ENCODE measurements at places on chromosomes 1 and 21.

- no peak for DNase-seq
Measured at GRCh38 chr1:93820554-93821422, 58.2 kb downstream of the DNTTIP2 start.

GRCh38 chr1:34324879-34325440 is 148.3 kb downstream of the C1orf94 start:
- no peak for DNase-seq

DNA sequence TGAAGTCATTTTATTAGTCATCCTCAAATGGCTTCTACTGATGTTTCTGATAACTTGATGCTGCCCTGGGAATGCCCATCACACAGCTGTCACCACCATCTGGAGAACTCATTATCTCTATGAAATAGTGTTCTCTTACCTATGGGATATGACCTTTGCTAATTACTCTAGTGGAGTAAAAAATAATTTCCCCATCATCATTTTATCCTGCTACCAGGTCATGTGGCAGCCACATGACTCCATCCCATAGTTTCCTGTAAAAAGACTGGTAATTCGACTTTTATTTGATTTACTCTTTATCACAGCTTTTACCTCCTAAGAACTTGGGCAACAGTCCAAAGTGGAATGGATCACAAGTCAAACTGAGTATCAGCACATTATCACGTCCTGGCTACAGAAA is 76.1 kb upstream of the USP25 start:
- DNase-seq: no peak

DNA sequence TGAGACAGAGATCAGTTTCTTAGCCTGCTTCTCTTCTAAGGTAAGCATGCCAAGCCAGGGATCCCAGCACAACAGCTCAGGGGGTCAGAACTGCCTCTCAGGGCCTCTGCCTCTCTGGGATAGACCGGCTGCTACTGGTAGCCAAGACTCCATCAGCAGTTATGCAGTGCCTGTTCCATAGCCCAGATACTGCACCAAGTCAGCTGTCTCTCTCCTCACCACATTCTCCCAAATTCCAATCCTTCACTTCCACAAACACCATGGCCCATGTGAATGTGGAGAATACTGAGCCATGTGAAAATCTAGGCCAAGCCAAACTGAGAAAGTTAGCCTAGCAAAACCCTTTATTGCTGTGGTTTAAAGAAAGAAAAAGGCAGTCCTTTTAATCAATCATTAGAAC is 37.5 kb downstream of the CDC42BPA start:
- no peak for DNase-seq

DNA sequence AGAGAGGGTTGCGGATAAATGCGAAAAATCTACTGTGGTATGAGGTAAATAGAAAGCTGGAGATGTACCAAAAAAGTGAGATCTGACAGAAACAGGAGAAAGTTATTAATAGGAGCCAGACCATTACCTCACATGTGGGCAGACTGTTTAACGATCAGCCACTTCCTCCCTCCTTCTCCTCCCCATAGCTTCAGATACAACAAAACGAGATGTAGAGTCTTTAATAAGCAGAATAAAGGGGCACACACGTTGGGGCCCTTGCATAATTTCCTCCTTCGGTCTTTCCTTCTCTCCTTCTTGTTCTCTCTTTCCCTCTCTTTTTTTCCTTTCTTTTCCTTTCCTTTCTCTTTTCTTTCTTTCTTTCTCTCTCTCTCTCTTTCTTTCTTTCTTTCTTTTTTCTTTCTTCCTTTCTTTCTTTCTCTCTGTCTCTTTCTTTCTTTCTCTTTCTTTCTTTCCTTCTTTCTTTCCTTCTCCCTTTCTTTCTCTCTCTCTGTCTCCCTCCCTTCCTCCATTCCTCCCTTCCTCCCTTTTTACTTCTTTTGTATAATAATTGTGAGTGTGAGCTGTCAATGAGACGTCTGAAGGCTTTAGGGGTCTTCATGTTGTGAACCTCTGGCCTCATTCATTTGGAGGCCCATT is 242.1 kb downstream of the GRIK1 start:
- DNase-seq: no peak

GRCh38 chr1:192903142-192903541 is 94.3 kb downstream of the RGS2 start:
- no peak for DNase-seq

- DNase-seq: no peak
Measured at GRCh38 chr1:31855038-31855845, 39.4 kb upstream of the SPOCD1 start.

- DNase-seq: peak; percentile 31
Measured at GRCh38 chr1:152141971-152142584, 16.9 kb downstream of the RPTN start.

DNA sequence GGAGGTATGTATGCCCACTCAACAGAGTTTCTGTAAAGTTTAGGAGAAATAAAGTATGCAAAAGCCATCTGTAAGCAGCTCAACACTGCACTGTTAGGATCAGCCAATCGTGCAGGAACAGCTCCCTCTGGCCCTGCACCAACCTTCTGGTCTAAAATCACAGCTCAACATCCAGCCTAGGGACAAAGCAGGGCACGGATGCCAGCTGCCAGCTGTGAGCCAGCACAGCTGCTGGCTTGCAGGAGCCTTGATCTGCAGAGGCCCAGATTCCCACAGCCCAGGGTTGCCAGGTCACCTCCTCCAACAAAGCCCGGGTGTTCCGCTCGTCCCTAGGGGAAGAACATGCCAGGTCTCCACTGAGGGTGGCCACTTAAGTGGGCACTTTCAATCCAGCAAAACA is 8.6 kb downstream of the ACOT7 start:
- no peak for DNase-seq

DNA sequence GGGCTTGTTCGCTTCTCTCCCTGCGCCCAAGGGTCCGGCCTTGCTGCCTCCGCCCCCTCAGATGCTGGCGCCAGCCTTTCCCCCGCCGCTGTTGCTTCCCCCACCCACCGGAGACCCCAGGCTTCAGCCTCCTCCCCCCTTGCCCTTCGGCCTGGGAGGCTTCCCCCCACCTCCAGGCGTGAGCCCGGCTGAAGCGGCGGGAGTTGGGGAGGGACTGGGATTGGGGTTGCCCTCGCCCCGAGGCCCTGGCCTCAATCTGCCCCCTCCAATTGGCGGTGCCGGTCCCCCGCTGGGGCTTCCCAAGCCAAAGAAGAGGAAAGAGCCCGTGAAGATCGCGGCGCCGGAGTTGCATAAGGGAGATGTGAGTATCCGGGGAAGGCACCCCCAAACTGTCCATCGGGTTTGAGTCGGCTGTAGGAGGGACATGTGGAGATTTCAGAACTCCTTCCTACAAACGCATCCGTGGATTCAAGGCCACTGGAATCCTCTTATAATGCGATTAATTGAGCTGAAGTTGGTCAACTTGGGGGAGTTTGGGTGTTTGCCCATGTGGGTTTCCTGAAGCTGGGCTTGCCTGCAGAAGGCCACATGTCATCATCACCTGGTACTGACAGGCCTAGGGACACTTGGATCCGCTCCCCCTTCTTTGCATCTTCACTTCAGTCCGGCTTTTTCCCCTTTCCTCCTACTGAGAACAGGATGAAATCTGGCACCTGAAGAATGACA is 707 bp downstream of the PRCC start:
- no peak for DNase-seq

DNA sequence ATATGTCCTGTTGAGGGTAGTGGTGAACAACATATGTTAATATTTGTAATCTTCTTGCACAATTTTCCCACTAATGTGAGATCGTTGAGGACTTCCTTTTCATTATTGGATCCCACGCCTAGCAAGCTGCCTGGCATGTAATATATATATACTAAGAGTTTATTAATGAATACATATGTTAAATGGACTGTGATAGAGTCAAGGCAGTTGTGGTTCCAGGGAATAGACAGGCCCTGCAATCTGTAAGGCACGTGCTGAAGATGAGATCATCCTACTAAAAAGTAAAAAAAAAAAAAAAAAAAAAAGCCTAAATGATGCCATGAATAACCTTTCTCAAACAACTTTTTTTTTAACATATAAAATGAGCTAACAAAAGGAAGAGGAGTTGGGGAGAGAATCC is 28.9 kb downstream of the PLPPR5 start:
- no peak for DNase-seq

- peak; percentile 83 for DNase-seq
Measured at GRCh38 chr21:17454315-17455027, 58.4 kb upstream of the CXADR start.

DNA sequence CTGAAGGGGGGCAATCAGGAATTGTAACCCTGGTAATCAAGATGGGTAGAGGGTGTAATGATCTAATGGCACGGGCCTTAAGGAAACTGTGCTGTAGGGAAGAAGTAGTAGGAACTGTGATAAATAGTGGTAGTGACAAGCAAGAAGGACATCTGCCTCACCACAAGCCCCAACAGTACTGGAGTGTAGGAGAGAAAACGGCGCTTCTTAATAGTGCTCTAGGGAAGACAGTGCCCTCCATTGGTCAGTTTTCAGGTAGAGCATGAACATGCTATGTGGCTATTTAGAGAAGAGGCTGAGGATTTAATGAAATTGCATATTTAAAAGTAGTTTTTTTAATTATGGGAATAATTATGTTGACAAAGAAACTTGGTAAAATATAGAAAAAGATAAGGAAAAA is 32.2 kb downstream of the SLC30A7 start:
- DNase-seq: no peak

- DNase-seq: peak; percentile 38
Measured at GRCh38 chr1:23108918-23109533, 59.6 kb downstream of the LUZP1 start.

DNA sequence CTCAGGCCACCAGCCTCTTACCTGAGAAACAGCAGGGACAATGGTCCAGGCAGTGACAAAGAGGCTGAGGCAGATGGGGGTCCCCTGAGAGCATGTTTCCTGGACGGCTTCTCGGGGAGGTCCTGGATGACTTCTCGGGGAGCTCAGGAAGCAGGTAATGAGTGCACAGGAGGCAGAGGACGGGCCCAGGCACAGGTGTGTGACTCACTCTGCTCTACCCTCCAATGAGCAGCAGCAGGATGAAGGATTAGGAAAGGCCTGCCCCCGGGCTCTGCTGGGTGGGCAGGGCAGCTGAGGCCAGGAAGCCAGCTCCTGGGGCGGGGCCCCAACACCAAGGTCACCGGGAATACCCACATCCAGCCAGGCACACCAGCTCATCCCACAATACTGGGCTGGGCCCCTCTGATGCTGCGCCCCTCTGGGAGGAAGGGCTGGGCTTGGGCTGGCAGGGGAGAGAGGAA is 17.2 kb upstream of the PTAFR start:
- no peak for DNase-seq

DNA sequence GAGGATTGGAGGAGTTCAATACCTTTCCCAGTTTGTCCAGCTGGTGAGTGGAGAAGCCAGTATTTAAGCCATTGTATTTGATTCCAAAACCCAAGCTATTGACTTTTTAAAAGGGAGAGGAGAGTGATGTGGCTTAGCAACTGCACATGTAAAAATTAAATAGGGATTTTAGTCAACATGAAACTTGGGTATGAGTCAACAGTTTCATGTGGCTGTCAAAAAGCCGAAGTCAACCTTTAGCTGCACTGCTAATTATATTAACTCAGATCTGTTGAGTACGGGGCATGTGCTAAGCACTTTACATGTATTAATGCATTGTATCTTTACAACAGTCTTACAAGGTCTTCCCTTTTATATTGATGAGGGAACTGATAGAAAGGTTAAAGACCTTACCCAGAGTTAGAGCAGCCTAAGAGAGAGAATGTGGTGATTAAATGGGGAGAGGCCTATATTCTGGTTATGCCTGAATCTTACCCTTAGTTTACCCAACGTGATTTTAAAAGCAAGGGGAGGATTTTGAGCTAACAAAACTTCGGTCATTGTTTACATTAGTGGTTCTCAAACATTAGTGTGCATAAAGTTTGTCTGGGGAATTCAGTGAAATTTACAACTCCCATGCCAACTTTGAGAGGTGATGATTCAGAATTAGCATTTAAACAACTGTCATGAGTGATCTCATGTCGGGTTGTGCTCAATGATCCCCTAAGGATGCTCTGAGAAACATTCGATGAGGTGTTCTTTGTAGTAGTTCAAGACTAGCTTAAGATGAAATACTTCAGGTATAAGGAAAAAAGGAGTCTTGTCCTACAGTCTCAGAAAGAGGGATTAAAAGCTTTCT is 6.9 kb upstream of the SLC35F3 start:
- no peak for DNase-seq

- DNase-seq: no peak
Measured at GRCh38 chr1:23215751-23216449, 1.4 kb downstream of the HTR1D start.

- no peak for DNase-seq
Measured at GRCh38 chr1:234602334-234603220, 7.4 kb downstream of the IRF2BP2 start.

DNA sequence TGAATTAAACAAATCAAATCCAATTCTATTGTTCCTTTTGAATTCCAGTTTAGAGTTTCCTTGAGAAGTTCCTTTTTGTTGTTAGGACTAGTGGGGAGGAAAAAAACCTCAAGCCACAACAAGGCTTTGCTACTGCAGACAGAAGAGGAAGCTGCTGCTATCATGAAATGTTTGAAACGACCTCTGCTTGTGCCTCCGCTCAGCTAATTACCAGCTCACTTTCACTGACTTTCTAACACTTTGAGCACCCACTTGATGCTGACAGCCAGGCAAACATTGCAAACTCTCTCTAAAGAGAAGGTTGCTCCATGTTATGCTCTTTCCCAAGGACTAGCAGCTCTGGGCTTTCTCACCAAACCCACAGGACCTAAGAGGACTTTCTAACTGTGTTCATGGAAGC is 203.9 kb upstream of the PROX1 start:
- no peak for DNase-seq

DNA sequence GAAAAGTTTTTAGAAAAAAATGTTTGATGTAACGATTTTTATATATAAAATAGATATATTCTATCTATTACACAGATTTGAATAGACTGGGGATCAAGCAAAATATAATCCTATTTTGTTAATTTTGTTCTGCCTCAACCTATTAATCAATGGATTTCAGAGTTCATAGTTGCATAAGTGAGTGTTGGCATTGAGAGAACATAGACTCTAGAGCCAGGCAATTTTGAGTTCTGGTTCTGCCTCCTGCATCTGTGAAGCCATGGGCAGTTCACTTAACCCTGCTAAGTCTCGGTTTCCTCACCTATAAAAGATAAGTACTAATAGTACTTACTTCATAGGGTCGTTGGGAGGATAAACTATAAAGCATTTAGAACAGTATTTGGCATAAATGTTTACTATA is 13.6 kb upstream of the PKN2 start:
- no peak for DNase-seq

- DNase-seq: no peak
Measured at GRCh38 chr21:46136739-46137349, 18.5 kb downstream of the FTCD start.

- no peak for DNase-seq
Measured at GRCh38 chr21:37072274-37072987, 440 bp downstream of the PIGP start.
